Activated CD4-positive, alpha-beta T cell treated with anti-CD3 and anti-CD28 coated beads, Interleukin-2, Interleukin-6, amounts not matched to agents 100 ng/mL and 50 ng/mL, durations not matched to agents 16 hours and 8 hours (primary cell): ENCODE measurements at places on chromosomes 2 and 18.
A peak's percentile ranks its signal among the peaks of the same experiment; 100 is the strongest.

GRCh38 chr18:77522051-77522675 is 272.5 kb downstream of the GALR1 start:
- DNase-seq: no peak

GRCh38 chr2:199704358-199705238 is 146.4 kb downstream of the FTCDNL1 start:
- peak; percentile 50 for DNase-seq

- DNase-seq: no peak
Observed at GRCh38 chr18:55300936-55301531, 287.0 kb downstream of the TCF4 start.

- DNase-seq: no peak
Observed at GRCh38 chr2:23293063-23293462, 91.9 kb upstream of the KLHL29 start.

DNA sequence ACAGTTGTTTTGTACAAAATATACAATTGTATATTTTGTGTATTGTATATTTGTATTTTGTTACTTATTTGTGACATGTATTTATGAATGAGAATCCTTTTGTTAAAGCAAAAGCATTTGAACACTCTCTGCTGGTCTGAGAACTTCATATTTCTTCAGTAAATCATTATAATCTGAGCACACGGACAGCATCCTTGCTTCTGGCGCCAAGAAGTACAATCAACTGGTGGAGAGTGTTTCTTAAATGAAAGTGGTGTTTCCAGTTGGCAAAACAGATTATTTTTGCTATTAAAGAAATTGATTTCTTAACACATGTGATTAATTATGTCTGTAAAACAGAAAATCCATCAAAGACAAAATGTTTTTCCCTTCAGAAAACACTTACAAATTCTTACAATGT is 95.1 kb upstream of the COPS8 start:
- no peak for DNase-seq

- peak; percentile 16 for DNase-seq
Observed at GRCh38 chr2:35973132-35973736, 382.3 kb upstream of the CRIM1 start.

- DNase-seq: no peak
Observed at GRCh38 chr18:48798334-48799245, 152.2 kb downstream of the SMAD7 start.

GRCh38 chr18:69948919-69949537 is 1.4 kb upstream of the CD226 start:
- peak; percentile 89 for DNase-seq

DNA sequence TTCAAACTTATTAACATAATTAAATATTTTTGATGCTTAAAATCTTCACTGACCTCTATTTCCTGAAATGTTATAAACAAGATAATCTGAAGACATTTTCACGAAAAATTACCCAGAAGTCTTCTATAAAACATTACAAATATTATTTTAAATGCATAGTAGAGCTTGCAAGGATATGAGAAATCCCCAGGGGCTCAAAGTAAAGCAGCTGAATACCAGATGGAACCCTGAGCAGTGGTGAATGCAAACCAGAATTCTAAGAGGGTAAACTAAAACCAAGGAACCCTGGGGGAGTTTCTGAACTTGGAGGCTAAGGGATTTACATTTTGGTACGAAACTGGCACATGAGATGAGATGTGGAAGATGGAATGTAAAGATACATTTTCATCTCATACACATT is 83.6 kb downstream of the FSHR start:
- DNase-seq: no peak
